Stimulated activated CD4-positive, alpha-beta T cell treated with anti-CD3 and anti-CD28 coated beads, Interleukin-1b, Interleukin-23, amount 100 ng/mL, for 1 hour (primary cell): ENCODE measurements at places on chromosomes 2 and 18.

DNA sequence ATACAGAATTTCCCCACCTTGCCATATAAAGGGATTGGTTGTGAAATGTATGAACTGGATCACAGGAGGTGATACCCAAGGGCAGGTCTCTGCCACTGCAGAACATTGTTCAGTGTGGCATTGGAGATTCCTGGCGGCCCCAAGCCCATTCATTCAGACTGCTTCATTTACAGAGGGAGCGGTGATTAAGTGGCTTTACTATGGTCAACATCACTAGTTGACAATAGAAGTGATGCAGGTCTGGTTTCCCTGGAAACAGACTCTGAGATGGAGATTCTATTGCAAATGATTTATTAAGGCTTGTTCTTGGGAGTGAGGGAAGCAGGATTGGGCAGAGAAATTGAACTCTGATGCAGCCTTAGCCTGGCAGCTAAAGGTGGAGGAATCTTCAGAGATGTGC, 62.4 kb downstream of the ZDBF2 start:
- DNase-seq: no peak

- DNase-seq: no peak
Measured at GRCh38 chr18:55346961-55347740, 240.8 kb downstream of the TCF4 start.

- DNase-seq: no peak
Measured at GRCh38 chr2:147689220-147689909, 155.5 kb upstream of the ACVR2A start.

- no peak for DNase-seq
Measured at GRCh38 chr18:49227441-49228165, 232.8 kb downstream of the DYM start.
